ENCODE measurements at places on chromosomes 3 and 15.
A peak's percentile ranks its signal among the peaks of the same experiment; 100 is the strongest.

GRCh38 chr3:151168269-151169094 is 34.5 kb downstream of the GPR171 start:
- peak; percentile 61 for DNase-seq

GRCh38 chr3:98812851-98813374 is 49.8 kb downstream of the ST3GAL6 start:
- DNase-seq, result no peak

DNA sequence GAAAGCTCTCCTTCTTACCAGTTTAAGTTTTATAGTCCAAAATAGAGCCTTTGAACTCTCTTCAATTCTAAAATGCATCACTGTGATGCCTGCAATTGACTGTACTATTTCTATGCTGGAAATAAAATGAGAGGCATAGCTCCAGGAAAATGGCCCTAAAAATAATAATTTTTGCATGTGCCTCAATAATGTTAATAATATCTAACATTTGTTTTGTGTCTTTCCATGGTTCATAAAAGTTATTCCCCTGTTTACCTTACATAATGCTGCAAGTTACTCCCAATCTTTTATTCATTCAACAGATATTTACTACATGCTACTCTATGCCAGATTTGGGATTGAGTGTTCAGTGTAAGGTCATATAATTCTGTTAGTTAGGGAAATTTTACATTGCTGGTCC is 574.0 kb downstream of the RBMS3 start:
- no peak for DNase-seq

DNA sequence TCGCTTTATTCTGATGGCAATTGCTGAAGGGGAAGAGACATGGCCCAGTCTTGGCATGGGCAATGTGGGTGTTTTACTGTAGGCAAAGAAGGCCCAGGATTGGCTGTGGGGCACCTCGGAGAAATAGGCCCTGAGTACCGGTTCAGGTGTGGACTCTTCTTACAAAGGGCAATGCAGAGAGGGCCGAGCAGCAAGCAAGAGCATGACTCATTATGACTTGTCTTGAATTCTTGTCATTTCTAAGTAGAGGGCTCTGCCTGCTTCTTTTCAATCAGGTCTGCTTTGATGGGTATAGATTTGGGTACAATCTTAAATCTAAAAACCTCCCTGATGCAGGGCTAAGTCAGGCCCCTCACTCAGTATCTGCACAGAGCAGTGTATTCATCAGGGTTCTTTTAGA is 14.8 kb upstream of the BUB1B start:
- DNase-seq, result no peak

GRCh38 chr15:90211440-90212143 is 10.5 kb downstream of the SEMA4B start:
- no peak for DNase-seq

DNA sequence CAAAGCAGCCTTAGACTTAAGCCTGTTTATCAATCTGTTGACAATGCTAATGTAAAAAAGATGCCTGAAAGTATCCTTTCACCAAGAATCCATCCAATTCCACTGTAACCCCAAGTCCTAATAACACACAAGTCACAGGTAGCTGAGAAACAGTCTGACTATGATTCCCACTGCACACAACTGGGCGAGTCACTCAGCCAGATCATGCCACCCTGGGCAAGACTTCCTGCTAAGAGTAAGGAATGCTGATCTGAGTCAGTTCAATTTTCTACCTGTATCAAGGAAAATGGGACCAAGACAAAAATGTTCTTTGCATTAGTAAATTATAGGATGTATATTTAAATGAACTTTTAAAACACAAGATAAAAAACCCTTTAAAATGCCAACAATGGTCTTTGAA is 33.3 kb downstream of the NPTN start:
- no peak for DNase-seq

- no peak for DNase-seq
Measured at GRCh38 chr3:138442433-138442832, 8.0 kb downstream of the ESYT3 start.

GRCh38 chr3:81823882-81824395 is 62.5 kb upstream of the GBE1 start:
- no peak for DNase-seq

- no peak for DNase-seq
Measured at GRCh38 chr15:83380682-83381081, 66.5 kb upstream of the SH3GL3 start.

GRCh38 chr15:48536681-48537091 is 108.8 kb downstream of the FBN1 start:
- DNase-seq, result no peak

GRCh38 chr15:68420186-68420684 is 11.7 kb downstream of the ITGA11 start:
- DNase-seq, result no peak

GRCh38 chr3:134155446-134155845 is 95.2 kb downstream of the RYK start:
- DNase-seq, result no peak

DNA sequence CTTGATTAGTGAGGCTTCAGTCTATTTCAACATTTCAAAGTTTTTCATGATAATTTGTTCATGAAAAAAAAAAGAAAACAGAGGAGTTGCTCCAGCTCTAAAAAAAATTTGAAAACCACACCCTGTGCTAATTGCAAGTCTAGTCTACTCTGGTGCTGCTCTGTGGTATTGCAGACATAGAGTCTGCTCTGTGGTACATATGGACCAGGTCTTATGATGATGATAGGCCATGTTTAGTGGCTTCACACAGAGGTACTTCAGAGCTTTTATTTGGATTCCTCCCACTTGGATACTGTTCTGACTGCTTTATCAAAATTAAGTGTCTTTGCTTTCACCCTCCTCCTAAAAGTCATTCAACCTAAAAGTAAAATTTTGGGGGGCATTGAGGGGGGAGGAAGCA is 160.8 kb downstream of the ALCAM start:
- no peak for DNase-seq

DNA sequence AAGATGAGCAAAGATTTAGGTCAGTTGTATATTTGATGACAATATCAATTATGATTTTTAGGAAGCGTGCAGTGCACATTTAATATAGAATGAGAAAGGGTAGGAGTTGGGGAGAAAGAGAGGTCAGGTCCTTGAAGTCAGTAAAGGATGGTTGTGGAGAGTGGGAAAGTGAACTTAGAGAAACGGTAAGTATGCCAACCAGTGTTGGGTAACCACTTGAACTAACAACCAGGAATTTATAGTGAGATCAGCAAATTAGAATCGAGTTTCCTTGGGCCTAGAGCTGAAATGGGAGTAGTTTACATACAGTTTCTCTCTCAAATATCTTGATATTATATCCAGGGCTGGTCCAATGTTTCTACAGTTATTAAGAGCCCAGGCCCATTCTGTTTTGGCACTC is 188.5 kb upstream of the RBMS3 start:
- no peak for DNase-seq

DNA sequence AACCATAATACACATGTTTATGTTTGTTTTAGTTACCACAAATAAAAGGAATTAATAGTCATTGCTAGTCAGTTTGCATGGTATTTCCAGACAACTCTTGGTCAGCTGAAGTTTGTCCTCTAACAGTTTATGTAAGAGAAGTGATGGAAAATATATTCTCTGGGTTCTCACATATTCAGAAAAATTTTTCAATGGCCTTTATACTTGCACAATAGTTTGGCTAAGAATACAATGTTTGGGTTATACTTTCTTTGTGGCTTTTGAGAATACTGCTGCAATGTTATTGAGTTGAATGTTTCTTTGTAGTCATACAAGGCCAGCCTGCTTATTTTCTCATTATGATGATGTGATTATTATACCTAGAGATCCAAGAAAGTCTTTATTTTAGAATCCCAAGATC is 133.9 kb downstream of the RAP2B start:
- DNase-seq, result no peak

- no peak for DNase-seq
Measured at GRCh38 chr15:70539409-70539808, 223.9 kb downstream of the UACA start.

GRCh38 chr3:72679540-72680198 is 168.6 kb downstream of the SHQ1 start:
- DNase-seq, result no peak

GRCh38 chr3:123804676-123805075 is 79.5 kb downstream of the MYLK start:
- DNase-seq, result no peak

DNA sequence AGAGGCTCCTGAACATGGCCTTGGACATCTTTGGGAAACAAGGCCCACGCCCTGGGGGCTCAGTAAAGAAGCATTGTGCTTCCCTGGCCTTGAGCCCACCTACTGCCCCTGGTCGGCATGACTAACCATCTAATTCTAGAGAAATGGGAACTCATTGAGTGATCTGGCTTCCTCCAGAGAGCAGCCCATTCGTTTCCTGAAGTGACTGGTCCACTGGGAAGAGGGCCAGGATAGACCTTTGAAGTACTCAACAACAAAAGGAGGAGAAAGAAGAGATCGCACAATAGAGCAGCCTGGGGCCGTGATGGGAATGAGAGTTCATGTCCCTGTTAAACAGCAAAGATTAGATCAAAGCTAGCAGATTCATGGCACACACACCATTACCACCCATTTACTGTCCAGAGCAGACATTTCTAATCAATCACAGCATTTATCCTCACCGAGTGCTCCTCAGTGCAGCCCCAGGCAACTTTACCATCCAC is 514.4 kb upstream of the PROK2 start:
- DNase-seq, result no peak

- no peak for DNase-seq
Measured at GRCh38 chr15:85489773-85490493, 109.5 kb downstream of the AKAP13 start.

GRCh38 chr15:43186003-43186353 is 775 bp downstream of the CCNDBP1 start:
- no peak for DNase-seq

GRCh38 chr3:173933113-173933512 is 535.6 kb downstream of the NLGN1 start:
- no peak for DNase-seq

DNA sequence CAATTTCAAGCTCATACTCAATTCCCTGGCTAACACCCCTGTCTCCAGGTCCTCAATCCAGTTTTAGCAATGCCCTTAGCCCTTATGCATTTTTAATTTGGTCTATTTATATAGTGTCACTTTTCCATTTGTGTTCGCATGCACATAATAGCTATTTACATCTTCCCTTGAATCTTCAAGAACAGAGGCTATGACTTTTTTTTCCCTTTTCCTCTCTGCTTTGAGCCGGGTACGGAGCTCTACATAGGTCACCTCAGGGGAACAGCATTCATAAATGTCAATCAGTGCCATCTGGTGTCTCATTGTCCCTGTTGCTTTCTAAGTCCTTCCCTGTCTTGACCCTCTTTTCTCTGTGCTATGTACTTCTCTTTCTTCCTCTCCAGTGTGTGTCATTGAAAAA is 26.5 kb upstream of the ACTC1 start:
- no peak for DNase-seq

GRCh38 chr15:25171111-25171811 is 216.5 kb downstream of the SNRPN start:
- no peak for DNase-seq

GRCh38 chr3:94071713-94072284 is 8.9 kb downstream of the NSUN3 start:
- DNase-seq, result no peak

- DNase-seq, result no peak
Measured at GRCh38 chr3:71450162-71450561, 133.4 kb downstream of the FOXP1 start.

DNA sequence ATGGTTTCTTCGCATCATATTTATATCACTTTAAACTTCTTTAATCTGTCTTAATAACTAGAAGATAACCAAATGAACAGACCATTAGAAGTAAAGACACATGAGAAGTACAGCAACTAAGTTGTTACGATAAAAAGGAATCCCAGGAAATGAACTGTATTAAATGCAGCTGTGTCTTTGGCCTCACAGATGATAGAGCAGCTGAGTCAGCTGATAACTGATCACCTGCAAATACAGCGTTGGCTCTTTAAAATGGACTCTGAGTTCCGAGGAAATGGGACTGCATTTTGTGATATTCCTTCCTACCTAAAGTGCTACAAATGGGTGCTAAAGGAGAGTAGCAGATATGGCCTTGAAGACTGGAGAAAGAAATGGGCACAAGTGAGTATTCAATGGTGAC is 121.0 kb upstream of the C15orf61 start:
- no peak for DNase-seq

GRCh38 chr3:72273615-72274014 is 488.7 kb upstream of the PROK2 start:
- DNase-seq, result no peak

GRCh38 chr3:185959609-185960521 is 22.1 kb upstream of the TRA2B start:
- no peak for DNase-seq

- no peak for DNase-seq
Measured at GRCh38 chr15:49248291-49248690, 78.2 kb downstream of the GALK2 start.

- DNase-seq, result no peak
Measured at GRCh38 chr3:186467969-186468368, 76.2 kb downstream of the CRYGS start.

DNA sequence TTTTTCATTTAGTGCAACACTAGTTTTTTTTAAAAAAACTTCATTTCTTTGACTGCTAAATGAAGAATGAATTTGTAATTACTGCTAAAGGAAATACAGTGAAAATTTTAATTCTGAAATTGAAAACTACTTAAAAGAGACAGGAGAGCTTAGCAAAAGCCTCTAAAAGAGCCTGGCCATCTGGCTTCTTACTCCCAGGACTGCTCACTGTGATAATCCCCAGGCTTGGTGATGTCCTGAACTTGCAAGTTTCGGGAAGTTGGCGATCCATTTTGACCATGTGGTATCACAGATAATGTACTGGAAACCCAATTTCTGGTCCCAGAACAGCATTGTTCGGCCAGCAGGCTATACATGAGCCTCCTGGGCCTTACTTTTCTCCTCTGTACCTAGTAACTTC is 292.1 kb downstream of the FGF12 start:
- DNase-seq, result no peak

DNA sequence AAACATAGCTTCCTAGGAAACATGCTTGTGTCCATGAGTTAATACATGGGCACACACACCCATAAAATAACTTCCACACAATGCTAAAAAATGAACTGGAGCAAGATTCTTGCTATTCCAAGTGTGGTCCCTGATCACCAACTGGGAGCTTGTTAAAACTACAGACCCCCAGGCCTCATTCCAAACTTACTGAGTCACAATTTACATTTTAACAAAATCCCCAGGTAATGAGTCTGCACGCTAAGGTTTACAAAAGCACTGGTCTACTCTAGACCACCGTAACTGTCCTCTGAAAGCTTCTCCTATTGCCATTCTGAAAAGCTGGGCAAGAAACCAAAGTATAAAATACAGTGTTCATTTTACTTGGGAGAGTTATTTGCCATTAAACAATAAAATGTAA is 45.4 kb downstream of the IGF2BP2 start:
- DNase-seq, result no peak

DNA sequence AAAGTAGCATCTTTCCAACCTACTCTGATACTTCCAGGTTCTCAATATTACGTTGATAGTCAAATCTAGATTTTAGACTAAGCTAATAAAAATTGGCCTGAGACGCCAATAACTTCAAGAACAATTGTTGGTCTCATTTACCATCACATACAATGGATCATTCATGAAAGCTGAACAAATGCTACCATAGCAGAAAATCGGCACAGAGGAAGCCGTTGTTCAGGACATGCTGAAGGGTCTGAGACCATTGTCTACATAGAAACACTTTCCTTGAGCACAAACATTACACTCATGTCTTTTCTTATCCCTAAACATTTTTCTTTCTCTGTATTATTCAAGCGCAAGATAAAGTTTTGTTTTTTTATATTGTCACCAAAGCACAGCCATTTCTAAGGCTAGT is 37.2 kb upstream of the FHIT start:
- no peak for DNase-seq
